ENCODE measurements at places on chromosomes 3 and 15.

DNA sequence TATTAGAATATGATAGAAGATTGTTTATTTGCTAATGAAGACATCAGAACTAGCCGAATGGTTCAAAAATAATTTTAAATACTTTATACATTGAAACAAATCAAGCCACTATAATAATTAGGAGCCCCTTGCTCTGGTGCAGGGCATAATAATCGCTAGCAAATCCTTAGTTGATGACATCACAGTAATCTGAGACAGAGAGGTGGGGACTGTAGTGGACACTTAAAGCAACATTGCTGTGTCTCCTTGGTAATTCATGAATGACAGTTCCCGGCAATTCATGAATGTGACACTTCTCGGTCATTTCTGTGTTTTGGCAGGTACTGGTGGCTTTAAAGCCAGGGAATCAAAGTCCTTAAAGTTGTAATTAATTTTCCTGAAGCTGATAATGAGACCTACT is 114.3 kb downstream of the PPM1L start:
- no peak for DNase-seq

- DNase-seq: no peak
Measured at GRCh38 chr15:93985176-93985575, 246.2 kb upstream of the MCTP2 start.

DNA sequence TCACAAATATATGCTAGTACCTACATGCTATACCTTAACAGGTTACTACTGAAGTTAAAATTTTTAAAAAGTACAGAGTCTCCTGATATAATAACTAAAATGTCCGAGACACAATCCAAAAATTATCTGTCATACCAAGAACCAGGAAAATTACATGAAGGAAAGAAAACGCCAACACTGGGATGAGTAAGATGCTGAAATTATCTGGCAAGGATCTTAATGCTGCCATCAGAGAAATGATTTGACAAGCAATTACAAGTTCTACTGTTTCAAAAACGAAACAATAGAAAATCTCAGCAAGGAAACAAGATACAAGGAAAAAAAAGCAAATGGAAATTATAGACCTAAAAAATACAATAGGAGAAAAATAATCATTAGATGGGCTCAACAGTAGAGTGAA is 92.5 kb downstream of the UBE3A start:
- DNase-seq: no peak

DNA sequence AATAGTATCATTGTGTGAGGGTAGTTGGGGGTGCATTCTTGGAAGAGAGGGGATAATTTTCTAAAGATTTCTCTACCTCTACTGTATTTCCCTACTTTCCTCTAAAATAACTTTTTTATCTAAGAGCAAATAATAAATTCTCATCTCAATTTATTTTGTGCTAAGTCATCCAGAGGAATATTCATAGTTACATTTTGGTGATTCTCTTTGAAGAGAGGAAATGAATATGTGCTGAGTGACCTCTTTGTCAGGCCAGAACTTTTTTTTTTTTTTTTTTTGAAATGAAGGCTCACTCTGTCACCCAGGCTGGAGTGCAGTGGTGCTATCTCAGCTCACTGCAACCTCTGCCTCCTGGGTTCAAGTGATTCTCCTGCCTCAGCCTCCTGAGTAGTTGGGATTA is 15.1 kb upstream of the CCDC80 start:
- DNase-seq: no peak

GRCh38 chr15:99343881-99344551 is 92.7 kb downstream of the LRRC28 start:
- no peak for DNase-seq

GRCh38 chr15:85137489-85138168 is 156.0 kb downstream of the PDE8A start:
- no peak for DNase-seq

GRCh38 chr15:36271048-36271447 is 308.4 kb upstream of the CDIN1 start:
- no peak for DNase-seq

GRCh38 chr3:127457094-127457475 is 133.4 kb downstream of the TPRA1 start:
- DNase-seq: peak; percentile 20

GRCh38 chr3:46484911-46485778 is 12.6 kb upstream of the RTP3 start:
- no peak for DNase-seq

DNA sequence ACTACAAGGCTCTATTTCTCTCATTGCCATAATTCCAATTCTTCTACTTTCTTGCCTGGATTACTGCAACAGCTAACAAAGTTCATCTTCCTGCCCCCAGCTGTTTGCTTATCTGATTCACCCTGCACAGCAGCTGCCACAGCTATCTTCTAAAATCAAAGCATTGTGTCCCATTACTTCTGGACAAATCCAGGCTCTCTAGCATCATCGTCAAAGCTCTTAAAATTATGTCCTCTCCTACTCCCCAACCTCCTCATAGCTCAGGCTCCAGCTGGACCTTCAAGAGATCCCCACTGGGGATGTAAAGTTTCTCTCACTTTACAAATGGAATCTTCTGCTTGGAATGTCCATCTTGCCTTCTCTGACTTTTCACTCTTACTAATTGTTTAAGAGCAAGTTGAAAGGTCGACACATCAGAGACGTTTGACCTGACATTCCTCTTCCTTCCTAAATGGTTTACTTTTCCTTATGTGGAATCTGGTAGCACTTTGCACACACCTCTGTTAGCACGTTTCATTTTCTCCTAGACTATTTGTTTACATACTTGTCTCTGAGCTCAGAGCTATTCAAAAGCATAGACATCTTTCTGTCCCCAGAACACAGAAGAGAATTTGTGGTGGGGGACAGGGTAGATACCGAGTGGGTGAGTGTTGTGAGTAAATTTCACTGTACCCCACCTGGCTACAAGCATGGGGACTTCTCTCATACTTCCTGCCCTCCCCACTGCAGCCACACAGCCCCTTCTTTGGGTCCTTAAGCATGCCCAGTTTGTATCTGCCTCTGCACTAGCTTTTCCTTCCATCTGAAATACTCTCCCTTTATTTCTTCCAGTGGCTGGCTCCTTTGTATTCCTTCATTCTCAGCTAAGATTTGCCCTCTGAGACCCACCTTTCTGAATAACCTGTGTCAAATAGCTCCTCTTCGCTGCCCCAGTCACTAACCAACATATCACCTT is 77.9 kb downstream of the SERPINI1 start:
- no peak for DNase-seq

DNA sequence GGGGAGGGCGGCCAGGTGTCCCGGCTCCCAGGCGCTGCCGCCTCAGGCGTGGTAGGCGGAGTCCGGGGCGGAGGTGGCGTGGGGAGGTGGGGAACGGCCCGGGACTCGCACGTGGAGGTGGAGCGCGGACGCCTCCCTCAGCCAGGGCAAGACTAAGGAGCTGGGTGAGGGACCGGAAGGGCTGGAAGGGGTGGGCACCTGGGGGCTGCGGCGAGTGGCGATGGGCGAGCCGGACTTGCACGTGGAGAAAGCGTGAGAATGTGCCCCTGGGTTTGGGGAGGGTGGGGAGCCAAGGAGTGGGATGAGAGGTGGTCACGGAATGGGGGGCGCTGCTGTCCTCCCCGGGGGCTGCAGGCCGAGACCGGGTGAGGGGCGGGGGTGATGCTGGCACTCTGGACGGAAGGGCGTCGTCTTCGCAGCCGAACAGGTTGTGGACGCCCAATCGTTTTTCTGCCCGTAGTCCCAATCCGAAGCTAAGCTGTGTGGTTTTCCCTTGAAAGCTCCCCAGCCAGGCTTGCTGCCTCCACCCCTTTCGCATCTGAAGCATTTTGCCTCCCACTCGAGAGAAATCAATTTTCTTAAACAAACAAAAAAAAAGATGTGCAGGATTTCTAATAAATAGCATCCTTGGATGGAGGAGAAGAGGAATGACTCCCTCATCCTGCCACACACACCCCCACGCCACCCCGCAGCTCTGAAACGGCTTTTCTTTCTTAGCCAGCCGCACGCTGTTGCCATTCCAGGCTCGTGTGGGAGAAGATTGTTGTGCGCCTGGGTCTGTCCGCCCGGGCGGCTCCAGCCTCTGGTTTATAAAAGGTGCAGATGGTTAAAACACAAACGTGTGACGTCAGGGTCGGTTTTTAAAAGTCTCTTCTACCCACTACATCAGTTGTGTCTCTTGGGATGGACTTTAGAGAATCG is 62.5 kb upstream of the ANKRD28 start:
- DNase-seq: no peak

DNA sequence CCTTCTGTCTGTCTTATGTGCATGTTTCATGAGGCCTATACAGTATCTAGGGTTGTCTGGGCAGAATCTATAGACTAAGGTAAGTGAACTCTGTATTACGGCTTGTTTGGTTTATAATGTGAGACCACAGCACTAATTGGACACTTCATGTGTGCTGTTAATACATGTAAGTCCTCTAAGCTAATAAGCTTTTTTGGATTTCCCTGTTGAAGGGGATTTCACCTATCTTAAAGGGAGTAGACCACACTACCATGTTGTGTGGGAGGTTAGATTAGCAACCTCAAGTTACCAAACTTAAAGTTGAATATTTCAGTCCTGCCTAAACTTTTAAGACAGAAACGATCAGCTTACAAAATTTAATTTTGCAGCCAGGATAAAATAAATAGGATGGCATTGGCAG is 189.8 kb upstream of the GOLIM4 start:
- DNase-seq: no peak

DNA sequence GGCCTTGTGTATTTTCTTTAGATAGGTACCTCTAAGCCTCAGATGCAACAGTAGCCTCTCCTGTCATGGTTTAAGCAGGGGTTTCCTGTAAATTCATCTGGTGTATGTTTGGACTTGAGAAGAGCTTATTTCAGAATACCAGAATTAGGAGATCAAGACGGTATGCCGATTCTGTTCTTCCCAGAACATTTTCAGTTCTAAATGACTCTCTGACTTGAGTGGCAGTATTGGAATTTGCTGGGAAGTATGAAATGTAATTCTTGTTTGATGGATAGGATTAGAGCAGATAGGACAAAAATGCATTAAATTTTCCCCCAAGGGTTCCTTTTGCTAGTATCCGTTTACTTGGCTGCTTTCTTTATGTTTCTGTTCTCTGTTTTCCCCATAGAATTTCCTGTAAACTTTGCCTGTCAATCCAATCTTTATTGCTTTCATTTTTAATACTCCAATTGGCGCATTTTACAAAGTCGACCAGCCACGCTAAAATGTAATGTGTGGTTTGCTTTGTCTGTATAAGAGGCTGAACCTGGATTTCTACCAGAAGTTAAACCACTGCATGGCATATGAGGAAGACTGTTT is 612.2 kb downstream of the RBMS3 start:
- DNase-seq: no peak

DNA sequence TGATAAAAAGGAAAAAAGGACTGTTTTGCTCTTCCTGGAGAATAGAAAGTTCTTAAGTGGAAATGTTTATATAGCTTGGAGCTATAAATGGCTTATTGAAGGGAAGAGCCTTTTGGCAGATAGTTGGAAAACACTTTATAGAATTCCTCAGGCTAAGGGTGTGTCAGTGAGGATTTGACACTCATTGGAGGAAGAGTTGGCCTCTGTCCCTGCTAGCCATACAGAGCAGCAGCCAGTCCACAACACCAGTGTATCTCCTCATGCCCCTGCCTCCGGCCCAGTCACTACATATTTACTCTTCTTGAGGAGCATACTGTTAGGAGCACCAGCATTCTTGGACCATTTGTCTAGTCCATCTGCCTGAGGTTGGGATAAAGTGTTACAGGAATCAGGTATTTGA is 36.2 kb downstream of the KLHL18 start:
- DNase-seq: no peak

- peak; percentile 24 for DNase-seq
Measured at GRCh38 chr15:39310633-39311032, 270.2 kb upstream of the THBS1 start.

GRCh38 chr3:101851850-101852714 is 2.8 kb downstream of the NFKBIZ start:
- DNase-seq: no peak

- peak; percentile 52 for DNase-seq
Measured at GRCh38 chr15:44087578-44088465, 107.2 kb downstream of the FRMD5 start.

- no peak for DNase-seq
Measured at GRCh38 chr15:65369651-65370050, 8.2 kb downstream of the IGDCC3 start.

DNA sequence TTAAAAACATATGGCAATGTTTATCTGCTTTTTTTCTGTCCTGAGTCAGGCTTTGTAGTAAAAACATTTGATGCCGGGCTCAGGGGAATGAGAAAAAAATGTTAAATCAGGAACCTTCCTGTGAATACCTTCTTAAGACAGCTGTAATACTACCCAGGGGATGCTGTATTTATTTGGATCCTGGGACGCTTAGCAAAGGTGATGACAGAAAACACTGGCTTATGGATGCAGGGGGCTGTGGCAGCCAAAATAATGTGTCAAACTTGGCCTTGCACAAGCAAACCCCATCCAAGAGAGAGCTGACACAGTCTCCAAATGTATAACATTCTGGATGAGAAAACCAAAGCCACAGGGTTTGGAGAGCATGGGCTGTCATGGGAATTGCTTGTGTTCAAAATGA is 438.2 kb upstream of the PROK2 start:
- DNase-seq: no peak

DNA sequence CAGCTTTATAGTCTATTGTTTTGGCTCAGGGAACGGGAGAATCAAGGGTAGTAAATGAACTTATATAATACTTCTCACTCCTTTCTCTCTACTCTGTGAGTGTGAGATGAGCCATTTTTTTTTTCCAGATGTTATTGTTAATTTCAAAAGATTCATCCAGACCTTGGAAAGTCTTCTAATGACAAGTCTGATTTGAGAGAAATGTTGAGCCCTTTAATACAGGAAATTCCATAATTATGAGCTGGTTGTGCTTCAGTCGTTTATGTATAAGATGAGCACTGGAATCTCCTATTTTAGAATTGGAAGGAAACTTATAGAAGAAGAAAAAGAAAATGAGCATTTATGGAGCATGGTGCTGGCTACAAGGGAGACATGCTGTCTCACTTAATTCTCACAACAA is 92.0 kb downstream of the FBN1 start:
- DNase-seq: no peak

- DNase-seq: no peak
Measured at GRCh38 chr15:36782681-36783080, 203.3 kb downstream of the CDIN1 start.

- no peak for DNase-seq
Measured at GRCh38 chr3:151459358-151459757, 1.5 kb downstream of the IGSF10 start.

- DNase-seq: no peak
Measured at GRCh38 chr15:65723876-65724275, 68.2 kb downstream of the DENND4A start.

GRCh38 chr15:62922514-62922913 is 120.0 kb upstream of the TPM1 start:
- DNase-seq: no peak

DNA sequence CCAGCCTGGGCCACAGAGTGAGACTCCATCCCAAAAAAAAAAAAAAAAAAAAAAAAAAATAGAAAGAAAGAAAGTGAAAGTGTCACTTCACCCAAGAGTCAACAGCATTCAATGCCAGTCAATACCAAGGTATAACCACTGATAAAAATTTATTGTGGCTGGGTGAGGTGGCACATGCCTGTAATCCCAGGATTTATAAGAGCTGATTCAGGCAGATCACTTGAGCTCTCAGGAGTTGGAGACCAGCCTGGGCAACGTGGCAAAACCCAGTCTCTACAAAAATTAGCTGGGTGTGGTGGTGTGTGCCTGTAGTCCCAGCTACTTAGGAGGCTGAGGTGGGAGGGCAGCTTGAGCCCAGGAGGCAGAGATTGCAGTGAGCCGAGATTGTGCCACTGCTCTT is 46.5 kb upstream of the PIK3CB start:
- no peak for DNase-seq

Measured in epithelial cell of prostate (primary cell).